ENCODE measurements at places on chromosomes 3 and 15.

GRCh38 chr3:41190509-41191284 is 8.6 kb upstream of the CTNNB1 start:
- no peak for DNase-seq

DNA sequence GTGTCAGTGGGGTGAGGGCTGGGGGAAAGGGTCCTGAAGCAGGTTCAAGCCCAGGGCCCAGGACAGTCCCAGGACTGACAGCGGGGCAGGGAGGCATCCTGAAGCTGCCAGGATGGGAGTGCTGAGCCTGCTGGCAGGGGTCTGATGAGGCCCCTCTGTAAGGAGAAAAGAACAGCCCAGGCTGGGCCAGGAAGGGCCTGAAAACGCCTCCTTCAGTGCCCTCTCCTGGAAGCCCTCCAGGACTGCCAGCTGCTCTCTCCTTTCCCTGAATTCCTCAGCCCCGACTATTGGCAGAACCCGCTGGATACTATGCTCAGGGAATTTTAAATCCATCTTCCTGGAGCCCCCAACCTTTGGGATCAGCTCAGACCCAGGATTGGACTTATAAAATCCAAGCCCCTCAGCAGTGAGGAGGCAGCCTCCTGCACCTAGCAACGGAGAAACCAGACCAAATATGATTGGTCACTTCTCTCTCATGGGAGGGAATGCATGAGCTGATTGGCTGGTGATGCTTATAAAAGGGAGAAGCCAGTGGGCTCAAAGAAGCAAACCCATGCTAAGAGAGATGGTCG is 203.5 kb upstream of the LINGO1 start:
- DNase-seq = no peak

DNA sequence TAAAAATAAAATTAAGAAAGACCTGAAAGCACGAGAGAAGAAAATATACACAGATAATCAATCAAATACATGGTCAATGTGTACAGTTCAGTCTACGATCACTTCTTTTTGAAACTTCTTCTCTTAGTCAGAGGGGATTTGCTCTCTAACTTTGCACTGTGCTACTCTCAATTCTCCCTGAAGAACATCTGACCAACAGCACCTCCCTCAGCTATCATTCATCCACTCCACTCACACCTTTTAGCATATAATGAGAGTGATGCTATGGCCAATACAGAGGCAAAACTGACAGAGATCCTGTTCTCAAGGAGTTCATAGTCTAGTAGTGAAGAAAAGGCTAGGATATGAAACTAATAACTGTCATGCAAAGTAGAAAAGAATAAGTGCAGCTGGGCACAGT is 45.9 kb downstream of the P3H2 start:
- DNase-seq = no peak

DNA sequence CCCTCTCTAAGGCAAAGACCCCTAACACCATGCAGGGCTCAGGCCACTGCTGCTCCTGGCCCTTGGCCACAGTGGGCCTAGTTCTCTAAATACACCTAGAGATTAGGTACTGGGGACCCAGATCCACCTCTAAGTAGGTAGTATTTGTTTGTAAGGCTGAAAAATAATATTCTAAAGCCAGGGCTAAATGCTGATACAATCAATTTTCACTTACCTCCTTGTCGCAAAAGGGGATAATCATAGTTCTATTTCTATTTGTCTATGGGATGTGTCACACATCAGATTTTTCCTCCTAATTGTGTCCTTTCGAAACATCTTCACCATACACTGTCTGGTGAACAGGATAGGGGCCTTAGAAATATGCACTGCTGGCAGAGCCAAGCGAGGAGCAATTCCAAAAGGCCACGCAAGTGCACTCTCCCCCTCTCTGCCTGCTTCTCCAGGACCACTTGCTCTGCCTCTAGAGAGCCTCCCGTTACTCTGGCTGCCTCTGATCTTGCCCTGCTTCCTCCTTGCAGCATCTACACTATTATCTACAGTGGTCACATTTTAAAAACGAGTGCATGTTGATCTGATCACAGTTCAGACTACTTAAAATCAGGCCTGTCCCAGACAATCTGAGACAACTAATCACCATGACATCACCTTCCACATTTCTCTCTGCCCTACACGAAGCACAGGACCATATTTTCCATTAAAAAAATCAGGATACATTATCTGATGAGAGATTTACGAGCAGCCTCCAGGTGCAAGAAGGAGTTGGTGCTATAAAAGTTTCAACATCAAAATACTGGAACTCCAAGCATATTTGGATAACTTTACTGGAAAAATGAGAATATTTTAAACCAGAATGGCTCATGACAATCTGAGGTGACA is 115.4 kb downstream of the MYLK start:
- no peak for DNase-seq

GRCh38 chr3:132867526-132867925 is 145.3 kb upstream of the NPHP3 start:
- DNase-seq = no peak

DNA sequence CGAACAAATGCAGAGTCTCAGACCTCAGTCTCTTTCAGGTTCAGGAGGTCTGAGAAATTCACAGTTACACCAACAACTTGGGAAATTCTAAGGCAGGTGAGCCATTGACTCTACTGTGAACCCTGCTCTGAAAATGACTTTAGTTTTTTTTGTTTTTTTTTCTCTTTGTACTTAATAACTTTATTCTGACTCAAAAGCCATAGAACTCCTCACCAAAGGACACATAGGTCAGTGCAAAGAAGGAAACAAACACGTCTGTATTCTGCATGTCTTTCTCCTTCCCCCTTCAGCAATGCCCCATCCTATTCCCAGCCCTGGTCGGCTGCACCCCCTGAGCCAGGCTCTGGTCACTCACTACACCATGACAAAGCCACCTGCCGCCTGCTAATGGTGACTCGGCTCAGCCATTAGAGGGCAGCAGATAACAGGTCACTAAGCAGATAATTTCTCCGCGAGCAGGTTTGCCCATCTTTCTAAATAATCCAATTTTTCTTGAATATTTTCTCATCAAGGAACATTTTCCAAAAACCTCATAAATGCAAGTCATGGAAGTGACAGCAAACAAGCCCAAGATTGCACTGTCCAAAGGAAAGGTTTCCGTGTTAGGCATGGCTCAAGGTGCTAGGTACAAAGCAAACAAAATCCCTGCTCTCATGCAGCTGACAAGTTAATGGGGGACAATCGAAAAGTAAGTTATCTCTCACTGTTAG is 37.7 kb downstream of the TM4SF4 start:
- DNase-seq = peak; percentile 76

DNA sequence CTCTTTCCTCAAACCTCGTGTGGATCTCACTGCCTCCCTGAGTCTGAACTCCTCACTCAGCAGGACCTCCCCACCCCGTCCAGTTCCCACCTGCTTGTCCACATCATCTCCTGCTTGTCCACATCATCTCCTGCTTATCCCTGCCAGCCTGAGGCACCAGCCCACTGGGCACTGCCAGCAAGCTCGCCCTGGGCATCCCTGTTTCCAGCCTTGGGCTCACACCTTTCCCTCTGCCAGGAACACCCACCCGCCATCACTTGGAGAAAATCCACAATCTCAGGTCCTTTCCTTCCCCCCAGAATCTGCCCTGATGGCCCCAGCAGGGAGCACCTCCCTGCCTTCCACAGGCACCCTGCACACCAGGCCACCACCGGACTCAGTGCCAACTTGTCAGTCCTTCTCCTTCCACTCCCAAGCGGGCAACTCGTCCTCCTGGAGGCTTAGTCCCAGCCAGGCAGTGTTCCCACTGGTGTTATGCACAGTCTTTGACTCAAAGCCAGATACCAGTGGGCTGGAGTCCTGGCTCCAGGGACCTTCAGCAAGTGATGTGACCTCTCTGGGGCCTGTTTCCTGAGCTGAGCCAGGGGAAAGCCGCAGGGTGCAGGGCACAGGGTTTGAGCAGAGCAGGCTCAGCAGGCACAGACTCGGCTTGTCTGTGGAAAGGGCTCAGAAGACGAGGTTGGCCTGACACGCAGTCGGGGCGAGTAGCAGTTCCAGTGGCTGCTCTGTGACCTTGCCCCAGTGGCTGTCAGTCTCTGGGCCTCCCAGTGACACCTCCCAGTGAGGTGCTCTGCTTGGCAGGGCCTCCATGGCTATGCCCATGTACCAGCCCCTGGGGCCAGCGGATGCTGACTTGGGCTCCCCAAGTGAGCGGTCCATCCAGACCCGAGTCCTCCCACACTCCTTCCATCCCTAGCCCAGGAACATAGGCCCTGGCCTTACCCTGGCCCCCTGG is 9.5 kb upstream of the MESP2 start:
- no peak for DNase-seq

- no peak for DNase-seq
These were observed 2.0 kb upstream of the MANF start for GRCh38 chr3:51382947-51383578.

GRCh38 chr3:132416807-132417694 is at the start of gene DNAJC13:
Gene DNAJC13, plus strand, starts transcription at chr3:132417502. Its CDS starts 17,049 bp downstream, at chr3:132434551.
- peak; percentile 96 for DNase-seq

DNA sequence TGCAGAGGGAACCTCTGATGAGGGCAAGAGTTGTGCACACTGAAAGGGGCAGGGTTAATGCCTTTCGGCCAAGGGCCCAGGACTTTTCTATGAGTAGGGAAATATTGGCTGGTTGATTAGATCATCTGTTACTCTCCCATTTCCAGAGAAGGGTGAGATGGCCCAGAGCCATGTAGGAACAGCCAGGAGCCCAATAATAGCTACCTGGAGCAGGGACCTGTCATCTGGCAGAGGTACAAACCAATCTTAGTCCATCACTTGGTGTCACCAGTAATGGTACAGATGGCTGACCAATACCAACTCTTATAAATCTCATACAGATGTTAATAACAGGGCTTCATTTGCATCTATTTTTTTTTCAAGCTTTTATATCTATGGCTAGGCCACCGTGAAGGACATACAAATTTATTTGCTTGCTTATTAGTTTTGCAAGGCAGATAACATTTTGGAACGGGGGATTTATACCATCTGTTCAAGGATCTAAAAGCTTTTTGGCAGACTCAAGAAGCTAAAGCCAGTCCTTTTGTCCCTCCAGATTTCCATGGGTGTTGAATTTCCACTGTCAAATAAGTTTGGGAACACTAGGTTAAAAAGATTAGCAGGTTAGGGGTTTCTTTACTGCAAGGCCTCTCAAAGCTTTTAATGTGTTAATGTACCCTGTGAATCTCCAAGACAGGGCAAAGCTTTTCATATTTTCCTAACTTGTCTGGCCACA is 79.3 kb downstream of the TNIK start:
- DNase-seq = no peak

GRCh38 chr3:70951316-70951715 is 632.2 kb downstream of the FOXP1 start:
- no peak for DNase-seq

DNA sequence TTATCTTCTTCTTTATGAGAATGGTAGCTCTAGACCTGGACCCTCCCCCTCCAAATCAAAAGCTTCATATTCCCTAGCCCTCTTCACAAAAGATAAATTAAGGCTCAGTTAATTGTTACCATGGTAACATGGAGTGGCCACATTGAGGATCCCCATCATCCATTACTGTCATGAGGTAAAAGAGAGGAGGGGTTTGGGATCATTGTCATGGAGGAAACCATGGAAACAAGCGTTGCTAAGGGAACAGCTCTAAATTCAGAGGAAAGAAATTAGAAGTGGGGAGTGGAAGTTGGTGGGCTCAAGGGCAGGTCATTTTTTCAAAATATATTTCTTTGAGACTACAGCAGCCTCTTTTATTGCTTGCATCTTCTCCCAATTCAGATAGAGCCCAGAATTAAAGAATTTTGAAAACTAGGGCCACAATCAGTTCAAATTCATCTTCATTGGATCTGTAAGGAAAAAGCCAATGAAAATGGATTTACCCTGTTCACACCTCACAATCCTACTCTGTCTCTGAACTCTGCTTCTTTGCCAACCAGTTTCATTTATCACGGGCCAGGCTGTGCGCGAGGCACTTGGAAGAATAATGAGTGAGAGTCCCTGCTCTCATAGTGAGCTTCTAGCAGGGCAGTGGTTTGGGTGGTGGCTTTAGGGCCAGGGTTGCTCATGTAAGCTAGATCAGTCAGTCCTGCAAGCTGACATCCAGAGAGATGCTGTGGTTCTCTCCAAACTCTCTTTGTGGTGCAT is 11.6 kb upstream of the AEN start:
- DNase-seq = no peak

DNA sequence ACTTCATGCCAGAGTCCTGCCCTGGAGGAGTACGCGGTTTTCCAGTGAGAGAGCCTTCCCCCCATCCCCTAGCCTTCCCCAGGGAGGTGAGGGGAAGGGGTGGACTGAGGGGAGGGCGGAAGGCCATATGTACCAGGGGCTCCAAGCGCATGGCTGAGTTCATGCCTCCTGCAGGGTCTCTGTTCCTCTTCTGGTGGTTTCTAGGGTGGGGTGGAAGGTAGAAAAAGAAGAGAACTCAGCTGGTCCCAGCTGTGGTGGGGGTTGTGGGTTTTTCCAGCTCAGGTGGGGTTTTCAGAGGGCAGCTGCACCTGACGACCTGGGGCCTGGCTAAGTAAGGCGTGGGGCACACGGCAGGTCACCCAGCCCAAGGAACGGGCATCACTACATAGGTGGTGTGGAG is 10.7 kb upstream of the IQSEC1 start:
- DNase-seq = peak; percentile 25

GRCh38 chr3:44224131-44224530 is 17.6 kb upstream of the TOPAZ1 start:
- no peak for DNase-seq

GRCh38 chr15:68650901-68651709 is 72.3 kb downstream of the CORO2B start:
- peak; percentile 84 for DNase-seq

DNA sequence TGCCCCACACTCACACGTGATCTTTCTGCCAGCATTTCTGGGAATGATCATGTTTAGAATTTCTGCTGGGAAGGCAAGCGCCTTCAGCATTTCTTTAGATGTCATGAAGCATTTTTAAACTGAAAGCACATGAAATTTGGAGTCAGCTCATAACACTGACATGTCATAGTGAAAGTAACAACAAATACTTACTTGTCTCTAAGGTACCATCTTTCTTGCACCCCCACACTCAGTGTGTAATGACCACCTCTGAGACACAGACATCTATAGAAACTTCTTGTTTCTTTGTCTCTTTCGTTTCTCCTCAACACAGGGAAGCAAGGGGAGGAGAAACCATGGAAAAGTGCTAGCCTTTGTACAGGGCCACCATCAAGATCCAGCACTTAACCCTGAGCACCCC is 171.7 kb downstream of the RORA start:
- DNase-seq = no peak

GRCh38 chr3:11095932-11096265 is 58.4 kb upstream of the HRH1 start:
- DNase-seq = peak; percentile 18

DNA sequence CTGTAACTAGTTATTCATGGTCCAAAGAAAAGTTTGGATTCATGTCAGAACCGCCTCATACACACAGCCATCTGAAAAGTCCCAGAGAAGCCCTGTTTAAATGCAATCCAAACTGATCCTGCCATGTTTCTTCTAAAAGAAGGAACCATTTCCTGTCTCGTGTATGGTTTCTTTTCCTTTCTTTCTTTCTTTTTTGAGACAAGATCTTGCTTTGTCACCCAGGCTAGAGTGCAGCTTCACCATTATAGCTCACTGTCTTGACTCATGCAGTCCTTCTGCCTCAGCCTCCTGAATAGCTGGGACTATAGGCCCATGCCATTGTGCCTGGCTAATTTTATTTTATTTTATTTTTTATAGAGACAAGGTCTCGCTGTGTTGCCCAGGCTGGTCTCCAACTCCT is 77.4 kb upstream of the NSMCE3 start:
- DNase-seq = no peak
